ENCODE measurements at places on chromosomes 7 and 10.

- DNase-seq: no peak
Observed at GRCh38 chr7:2959103-2959680, 84.5 kb downstream of the CARD11 start.

GRCh38 chr7:83984076-83984475 lies 210.5 kb downstream of the SEMA3A start:
- DNase-seq: peak; percentile 1

- no peak for DNase-seq
Observed at GRCh38 chr7:69196593-69196992, 401.7 kb upstream of the AUTS2 start.

GRCh38 chr10:78269060-78269459 lies 235.4 kb downstream of the RPS24 start:
- no peak for DNase-seq

- DNase-seq: no peak
Observed at GRCh38 chr10:45460235-45460878, 86.3 kb downstream of the ALOX5 start.

DNA sequence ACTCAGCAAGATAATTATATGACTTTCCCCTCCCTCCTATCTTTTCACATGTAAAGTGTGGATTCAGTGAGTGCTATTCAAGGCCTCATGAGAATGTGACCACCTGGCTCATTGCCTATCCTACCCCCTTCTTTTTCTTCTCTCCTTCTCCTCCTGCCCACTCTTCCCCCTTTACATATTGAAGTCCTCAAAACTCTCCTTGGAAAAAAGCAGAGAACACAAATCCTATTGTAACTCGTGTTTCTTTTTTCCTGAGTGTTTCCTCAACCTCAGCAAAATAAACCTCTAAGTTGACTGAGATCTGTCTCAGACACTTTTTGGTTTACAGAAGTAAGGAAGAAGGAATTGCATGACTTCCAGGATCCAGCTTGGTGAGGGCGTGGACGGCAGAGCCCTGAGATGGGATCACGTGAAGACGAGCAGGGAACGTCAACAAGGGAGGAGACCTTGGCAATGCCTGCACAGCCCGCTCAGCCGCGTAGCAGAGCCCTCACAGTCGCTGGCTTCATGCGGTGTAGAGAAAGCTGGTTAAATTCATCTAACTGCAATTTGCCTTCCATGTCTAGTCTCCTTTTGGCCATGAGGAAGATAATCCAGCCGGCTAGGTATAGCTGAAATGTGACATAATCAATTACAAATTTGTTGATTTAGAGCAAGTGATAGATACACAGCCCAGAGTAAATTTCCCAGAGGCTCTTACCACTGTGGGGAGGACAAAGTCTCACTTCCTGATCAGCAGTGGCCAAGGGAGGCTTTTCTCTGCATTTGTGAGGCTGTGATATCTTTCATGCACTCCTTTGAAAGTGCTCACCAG lies 75.7 kb downstream of the LYZL2 start:
- peak; percentile 75 for DNase-seq
